GM23338 (cell line): ENCODE measurements at places on chromosomes 3 and 15.

- no peak for DNase-seq
Measured at GRCh38 chr15:46685096-46685495, 1032.2 kb upstream of the SEMA6D start.

- no peak for DNase-seq
Measured at GRCh38 chr3:149162007-149162406, 32.6 kb downstream of the HPS3 start.

GRCh38 chr15:63484433-63485186 is 19.8 kb upstream of the USP3 start:
- DNase-seq, result no peak

GRCh38 chr3:72891053-72891855 is 3.4 kb downstream of the GXYLT2 start:
- DNase-seq, result no peak

- DNase-seq, result no peak
Measured at GRCh38 chr3:3276630-3277029, 97.1 kb upstream of the CRBN start.

DNA sequence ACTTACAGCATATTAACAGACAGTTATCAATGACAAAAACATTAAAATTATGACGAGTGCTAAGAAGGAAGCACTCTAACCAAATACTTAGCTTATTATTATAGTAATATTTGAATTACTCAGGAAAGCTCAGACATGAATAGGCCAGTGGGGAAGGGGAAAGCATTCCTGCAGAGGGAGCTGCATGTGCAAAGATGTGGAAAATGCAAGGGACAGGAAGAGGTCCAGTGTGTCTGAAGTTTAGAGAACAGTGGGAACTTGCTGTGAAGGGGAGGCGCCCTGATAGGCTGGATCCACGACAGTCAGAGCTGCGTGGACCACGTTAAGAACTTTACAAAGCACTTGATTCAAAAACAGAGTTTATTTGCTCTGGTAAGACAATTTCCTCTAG is 1.2 kb upstream of the SPICE1 start:
- DNase-seq, result peak; percentile 30

DNA sequence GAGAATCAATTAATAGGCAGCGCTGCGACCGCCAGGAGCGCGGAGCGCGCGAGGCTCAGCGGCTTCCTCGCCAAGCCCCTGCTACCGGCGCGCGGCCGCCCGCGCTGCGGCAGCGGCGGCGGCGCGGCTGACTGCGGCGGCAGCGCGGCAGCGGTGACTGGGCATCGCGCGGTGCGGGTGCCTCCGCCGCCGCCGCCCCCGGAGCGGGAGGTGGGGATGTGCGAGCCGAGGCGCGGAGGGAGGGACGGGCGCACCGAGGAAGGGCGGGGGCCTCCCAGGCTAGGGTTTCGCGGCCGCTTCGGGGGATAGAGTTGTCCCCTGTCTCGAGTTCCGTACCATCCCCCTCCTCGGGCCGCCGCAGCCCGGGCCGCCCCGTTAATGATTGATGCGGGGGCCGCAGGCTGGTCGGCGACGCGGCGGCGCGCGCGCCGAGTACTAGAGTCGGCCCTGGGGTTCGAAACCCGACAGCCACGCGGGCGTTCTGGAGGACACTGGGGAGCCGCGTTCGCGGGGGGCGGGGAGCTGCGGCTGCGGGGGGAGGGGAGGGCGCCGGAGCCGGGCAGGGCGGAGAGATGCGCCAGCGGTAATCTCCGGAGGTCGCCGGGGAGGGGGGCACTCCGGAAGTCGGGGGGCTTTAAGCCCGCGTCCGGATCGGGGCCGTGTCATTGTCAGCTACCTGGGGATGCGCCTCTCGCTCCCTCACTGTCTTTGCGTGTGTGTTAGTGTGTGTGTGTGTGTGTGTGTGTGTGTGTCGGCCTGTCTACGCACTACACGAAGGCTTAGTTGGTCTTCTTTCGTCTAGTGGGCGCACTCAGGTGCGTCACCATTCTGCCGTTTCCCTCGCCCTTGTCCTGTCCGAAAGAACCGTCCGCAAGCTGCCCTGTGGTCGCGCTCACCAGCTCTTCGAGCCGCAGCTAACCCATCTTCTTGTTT is at the start of gene PAQR9:
TSS of gene PAQR9 (minus strand) at position 159 of the 933 bp plus-strand sequence. CDS start 338 bp downstream, outside the sequence.
- peak; percentile 80 for DNase-seq

DNA sequence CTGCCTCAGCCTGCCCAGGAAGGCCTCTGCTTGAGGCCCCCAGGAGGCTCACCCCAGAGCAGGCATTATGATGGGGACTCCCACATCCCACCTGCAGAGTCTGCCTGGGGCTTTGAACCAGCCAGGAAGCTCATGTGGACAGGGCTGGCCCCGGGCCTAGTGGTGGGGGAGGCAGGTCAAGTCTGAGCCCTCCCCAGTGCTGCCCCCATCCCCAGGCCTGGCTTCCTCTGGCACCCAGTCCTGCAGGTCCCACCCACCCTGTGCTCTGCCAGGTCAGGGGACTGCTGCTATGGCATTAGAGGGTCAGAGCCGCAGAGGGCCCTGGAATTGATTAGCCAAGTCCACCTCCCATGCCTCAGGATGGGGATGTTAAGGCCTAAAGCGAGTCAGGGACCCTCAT is 17.6 kb upstream of the VPS33B start:
- DNase-seq, result no peak

- no peak for DNase-seq
Measured at GRCh38 chr3:124163689-124164088, 171.8 kb upstream of the ROPN1 start.

- no peak for DNase-seq
Measured at GRCh38 chr3:103269287-103269686, 834.5 kb downstream of the ZPLD1 start.

- peak; percentile 70 for DNase-seq
Measured at GRCh38 chr15:43511012-43511885, 6.2 kb upstream of the MAP1A start.

GRCh38 chr15:90232941-90233386 is 777 bp downstream of the CIB1 start:
- no peak for DNase-seq

GRCh38 chr15:39359771-39360170 is 221.1 kb upstream of the THBS1 start:
- DNase-seq, result no peak

DNA sequence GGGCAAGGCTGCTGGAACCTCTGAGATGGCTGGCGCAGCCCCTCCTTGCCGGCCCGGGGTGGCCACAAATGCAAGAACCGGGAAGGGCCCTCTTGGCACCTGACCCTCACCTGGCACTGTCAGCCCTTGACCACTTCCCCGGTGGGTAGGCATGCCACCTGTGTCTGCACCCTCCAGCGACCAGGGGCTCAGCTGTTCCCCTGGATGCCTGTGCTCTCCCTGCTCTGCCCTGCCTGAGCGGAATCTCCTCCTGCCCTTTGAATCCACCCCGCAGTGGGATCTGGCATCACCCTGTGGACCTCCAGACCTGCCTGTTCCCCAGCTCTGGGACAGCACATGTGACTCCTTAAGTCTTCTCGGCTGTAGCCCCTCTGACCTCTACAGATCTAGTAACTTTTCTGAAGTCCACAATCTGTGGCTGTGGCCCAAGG is 26.1 kb upstream of the FGD5 start:
- no peak for DNase-seq

- no peak for DNase-seq
Measured at GRCh38 chr3:29751647-29752314, 470.9 kb downstream of the RBMS3 start.

DNA sequence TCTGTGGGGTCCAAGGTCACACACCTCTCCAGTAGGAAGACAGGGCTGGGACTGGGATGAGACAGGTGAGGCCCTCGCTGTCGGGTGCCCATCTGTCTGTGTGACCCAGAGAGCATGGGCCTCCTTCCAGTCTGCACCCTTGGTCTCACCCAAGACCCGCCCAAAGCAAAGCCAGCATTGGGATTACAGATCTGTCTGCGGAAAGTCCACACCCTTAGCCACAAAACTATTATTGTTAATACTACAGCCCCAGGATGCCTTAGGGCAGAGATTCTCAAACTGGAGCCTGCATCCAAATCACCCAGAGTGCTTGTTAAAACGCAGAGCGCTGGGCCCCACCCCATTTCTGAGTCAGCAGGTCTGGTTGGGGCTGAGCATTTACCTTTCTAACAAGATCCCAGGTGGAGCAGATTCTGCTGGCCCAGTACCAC is 58.5 kb upstream of the ZNF148 start:
- DNase-seq, result no peak

DNA sequence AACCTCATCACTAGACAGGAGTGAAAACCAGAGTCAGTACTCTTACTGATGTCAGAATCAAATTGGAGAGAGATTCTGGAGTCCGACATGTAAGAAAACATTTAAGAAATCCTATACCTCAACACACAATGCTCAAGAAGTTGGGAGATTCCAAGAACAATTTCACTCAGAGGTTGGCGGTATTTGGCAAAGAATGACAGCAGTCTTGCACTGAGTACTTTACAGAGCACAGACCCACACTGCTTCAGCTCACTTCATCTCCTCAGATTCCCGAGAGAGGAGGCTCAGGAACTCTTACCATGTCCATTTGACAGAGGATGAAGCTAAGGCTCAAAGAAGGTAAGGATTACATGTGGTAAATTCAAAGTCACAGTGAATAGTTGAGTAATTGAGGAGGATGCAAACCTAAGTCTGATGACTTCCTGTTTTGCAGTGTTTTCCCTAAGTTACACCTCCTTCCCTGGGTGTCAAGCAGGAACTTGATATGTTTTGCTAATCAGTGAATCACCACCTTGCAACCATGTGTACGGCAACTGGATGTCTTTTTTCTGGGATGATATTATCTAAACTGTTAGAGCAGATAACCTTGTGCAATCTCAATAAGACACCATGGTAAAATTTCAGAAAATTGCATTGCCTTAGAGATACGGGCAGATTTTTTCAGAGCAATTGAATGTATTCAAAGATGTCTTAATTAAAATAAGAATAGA is 61.3 kb upstream of the MME start:
- DNase-seq, result no peak

DNA sequence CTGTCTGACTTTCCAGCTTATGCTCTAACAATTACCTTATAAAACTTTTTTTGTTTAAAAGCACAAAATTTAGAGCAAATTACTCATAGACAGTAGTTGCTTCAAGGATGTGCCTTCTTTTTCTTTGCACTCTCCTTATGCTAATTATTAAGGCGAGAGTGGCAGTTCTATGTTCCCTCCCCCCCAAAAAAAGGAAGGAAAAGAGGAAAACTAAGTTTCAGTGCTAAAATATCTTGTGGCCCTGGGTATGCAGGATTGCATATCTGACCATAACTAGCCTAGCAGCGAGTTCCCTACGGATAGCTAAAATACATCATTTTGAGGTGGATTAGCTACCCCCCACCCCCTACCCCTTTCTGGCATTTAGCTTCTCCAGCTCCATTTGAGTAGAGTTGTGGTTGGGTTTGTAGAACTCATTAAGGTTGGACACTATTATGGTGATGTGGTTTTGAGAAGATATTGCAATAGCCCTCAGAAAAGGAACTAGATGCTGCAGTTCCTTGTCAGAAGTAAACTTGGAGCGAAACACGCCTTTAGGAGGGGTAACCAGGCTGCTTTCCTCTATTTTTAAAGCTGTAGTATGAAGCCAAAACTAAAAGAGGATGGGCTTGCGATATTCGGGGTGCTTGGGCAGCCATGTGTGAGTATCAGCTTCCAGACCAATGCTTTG is 174.6 kb downstream of the AKAP13 start:
- DNase-seq, result no peak

DNA sequence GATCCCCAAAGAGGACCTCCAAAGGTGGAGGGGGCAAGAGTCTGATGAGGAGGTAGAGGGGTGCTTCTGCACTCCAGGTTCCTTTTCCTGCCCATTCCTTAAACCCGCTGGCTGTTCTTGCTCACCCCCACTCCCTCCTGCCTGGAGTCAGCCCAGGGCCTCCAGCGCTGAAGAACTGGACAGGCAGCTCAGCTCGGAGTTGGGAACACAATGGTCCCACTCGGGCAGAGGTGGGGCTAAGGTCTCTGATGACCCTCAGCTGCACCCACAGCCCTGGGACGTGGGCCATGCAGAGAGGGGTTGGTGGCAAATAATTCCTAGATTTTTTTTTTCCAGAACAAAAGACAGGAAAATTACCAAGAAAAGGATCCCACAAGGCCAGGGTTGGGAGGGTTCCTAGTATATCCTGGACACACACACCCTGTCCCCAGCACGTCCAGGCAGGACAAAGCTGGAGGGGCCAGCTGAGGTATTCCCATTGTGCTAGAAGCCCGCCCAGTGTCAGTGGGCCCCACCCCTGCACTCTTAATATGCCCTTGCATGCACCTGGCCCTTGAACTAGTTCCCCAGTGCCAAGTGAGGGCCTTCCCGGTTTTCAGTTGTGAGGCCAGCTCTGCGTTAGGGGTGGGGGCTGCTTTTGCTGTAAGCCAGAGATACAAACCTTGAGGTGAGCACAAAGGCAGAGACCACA is 22.1 kb upstream of the IP6K2 start:
- DNase-seq, result no peak

DNA sequence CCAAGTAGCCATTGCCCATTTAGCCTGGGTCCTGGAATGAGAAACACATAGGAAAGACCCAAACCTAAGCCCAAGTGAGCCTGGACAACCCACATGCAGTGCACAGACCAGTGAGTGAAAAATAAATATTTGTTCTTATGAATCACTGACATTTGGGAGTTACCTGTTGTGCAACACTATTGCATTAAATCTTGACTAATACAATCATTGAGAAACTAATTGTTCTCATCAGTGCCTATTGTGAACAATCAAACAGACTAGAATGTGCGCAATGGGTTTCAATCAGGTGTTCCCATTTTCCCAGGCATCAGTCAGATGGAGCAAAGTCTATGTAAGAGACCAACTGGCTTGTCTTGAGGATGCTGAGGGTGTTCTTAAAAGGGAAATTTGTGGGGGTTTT is 54.7 kb upstream of the CNOT10 start:
- no peak for DNase-seq
